ENCODE measurements at places on chromosomes 2 and 18.

DNA sequence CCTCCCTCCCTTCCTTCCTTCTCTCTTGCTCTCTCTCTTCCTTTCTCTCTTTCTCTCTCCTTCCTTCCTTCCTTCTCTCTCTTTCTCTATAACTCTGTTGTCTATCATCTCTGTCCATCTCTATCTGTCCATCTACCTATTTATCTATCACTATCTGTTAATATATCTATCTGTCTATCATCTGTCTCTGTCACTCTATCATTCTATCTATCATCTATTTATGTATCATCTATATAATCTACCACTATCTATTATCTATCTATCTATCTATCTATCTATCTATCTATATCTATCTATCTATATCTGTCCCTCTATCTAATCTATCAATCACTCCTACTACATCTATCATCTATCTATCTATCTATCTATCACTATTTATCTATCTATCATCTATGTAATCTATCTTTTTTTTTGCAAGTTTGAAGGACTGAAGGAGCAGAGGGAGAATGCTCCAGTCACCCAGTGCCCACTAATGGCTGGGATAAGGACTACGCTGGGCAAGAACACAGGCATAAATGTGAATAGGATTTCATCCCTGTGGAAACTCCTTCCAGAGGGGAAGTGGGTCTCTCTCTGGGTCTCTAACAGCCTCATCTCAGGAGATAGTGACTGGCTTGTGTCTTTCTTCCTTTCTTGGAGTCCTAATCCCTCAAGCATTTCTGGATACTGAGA, 427.0 kb downstream of the LPIN1 start:
- DNase-seq: no peak

GRCh38 chr2:180456801-180457200, 449.7 kb upstream of the CWC22 start:
- DNase-seq: peak; percentile 68

- no peak for DNase-seq
Measured at GRCh38 chr18:79962311-79962710, 2.1 kb upstream of the HSBP1L1 start.

GRCh38 chr18:21559195-21559594, 41.3 kb downstream of the ESCO1 start:
- no peak for DNase-seq

- no peak for DNase-seq
Measured at GRCh38 chr2:222353993-222354392, 55.2 kb upstream of the PAX3 start.

DNA sequence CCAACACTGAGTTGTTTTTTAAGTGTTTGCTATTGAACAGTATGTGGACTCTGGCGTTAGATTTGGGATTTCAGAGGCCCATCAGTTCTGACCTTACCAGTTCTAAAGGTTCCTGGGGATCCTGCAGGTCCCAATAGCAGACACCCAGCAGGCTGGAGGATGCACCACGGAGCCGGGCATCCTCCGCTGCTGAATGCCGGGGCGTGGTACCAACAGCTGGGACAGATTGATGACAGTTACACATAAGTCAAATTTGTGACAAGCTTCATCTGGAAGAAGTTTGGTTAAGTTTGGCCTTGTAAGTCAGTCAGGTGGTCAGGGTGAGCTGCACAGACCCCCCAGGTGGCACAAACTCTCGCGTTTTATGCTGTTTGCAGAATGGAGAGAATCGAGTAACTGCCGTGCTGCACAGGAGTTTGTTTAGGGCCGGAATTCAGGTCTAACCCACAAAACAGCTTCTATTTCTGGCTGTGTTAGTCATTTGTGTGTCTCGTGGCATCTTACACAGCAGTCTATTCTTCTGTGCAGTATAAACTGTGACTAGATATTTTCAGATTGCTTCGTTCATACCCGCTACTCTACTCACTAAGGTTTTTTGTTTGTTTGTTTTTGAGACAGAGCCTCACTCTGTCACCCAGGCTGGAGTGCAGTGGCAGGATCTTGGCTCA, 19.2 kb downstream of the CTDP1 start:
- no peak for DNase-seq

- peak; percentile 92 for DNase-seq
Measured at GRCh38 chr2:216341121-216341520, 31.2 kb downstream of the MARCHF4 start.

- DNase-seq: no peak
Measured at GRCh38 chr2:46977899-46978298, 62.3 kb upstream of the MCFD2 start.

DNA sequence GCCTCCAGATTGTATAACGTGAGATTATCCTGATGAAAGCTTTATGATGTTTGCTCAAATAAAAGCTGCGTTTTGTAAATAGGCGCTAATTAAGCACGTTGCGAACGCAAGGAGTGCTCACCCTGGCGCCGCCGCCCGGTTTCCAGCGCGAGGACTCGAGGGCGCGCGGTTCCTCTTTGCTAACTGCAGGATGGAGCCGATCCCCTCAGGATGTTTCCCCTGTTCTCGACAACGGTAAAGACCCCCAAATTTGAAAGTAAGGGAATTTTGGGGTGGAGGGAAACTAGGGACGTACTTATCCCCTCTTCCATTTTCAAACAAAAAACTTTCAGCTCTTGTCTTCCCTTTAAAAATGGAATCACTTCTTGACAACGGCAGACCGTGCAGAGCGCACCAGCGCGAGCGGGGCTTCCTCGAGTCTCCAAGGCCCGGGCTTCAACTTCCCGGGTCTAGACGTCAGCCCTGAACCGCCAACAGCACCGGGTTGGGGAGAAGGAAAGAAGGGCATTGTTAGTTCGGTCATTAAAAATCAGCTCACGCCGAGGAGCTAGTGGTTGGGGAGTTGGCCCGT, 1.1 kb upstream of the GBX2 start:
- no peak for DNase-seq

DNA sequence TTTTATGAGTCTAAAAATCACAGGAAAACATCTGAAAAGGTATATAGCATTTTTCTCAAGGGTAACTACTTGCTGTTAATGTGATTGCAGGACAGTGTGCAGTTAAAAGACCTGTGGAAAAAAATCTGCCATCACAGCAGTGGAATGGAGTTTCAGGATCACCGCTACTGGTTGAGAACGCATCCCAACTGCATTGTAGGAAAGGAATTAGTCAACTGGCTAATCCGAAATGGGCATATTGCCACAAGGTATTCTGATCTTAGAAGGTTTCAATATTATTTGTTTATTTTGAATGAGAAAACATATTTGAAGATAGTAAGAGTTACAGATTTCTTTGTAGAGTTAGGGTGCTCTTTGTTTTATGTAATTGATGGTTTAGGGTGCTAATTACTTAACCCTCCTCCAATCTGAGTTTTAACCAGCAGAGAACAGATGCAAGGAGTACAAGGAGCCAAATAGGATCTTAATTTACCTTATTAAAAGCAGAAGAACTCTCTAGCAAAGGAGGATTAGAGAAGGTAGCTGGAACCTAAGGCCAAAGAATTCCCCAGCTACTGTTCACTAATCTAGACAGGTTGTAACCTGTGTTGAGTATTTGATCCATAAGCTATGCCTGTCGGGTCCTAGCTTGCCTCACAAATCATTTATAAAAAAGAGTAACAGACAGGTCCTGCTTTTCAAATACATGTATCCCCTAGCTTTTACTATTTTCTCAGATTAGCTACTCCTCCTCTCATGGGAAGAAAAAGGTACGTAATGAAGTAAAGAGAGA, 35.0 kb downstream of the PIKFYVE start:
- DNase-seq: no peak

DNA sequence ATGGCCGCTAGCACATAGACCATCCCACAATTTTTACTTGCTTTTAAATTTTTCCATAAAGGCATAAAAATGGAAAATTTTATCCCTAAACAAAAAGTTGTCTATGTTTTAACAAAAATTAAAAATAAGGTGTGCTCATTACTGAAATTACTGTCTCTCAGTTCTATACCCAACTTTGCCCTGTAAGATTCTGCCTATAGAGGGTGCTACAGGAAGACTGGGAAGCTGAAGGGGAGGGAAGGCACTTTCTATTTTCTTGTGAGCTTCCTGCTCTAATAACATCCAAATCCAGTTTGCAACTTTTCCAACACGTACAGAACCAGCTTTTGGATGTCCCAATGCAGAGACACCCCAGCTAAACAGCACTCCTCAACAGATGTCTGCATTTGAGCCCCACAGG, 666.9 kb downstream of the PLCL1 start:
- DNase-seq: no peak
